Fibroblast of skin of abdomen (primary cell): ENCODE measurements at places on chromosomes 5 and 9.
A peak's percentile ranks its signal among the peaks of the same experiment; 100 is the strongest.

GRCh38 chr9:36035006-36035405 is 1.7 kb upstream of the RECK start:
- peak; percentile 86 for DNase-seq

- no peak for DNase-seq
Measured at GRCh38 chr5:135833961-135834638, 363 bp upstream of the SLC25A48 start.

DNA sequence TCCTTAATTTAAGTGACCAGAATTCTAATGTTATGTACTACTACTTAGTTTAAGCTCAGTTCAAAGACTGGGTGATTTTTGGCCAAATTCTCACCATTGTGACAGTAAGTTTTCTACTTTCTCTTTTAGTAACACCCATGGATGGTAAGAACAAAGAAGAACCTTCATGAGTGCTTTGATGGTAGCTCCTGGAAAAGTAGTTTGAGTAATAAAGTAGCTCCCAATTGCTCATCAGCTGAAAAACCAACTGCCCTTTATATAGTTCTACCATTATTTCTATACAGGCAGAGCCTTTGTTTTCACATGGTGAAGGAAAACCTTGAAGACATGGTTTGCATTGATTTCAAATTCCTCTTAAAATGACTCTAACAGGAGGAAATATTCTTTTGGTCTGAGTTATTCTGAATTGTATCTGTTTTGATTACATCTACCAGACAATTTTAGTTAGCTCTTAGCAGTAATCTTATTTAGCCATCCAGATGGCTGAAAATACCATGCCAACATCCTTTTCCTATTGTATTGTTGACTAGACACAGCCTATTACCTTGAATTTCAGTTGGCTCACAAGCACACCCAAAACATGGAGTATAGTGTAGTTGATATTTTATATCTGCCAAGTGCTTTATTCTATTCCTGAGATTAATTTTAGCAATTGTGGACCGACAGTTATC is 23.7 kb upstream of the STARD4 start:
- no peak for DNase-seq

GRCh38 chr5:81750308-81751008 is 439 bp downstream of the SSBP2 start:
- no peak for DNase-seq

- DNase-seq, result no peak
Measured at GRCh38 chr5:146337264-146337904, 1.3 kb upstream of the POU4F3 start.

- no peak for DNase-seq
Measured at GRCh38 chr9:134701581-134702259, 60.1 kb downstream of the COL5A1 start.

DNA sequence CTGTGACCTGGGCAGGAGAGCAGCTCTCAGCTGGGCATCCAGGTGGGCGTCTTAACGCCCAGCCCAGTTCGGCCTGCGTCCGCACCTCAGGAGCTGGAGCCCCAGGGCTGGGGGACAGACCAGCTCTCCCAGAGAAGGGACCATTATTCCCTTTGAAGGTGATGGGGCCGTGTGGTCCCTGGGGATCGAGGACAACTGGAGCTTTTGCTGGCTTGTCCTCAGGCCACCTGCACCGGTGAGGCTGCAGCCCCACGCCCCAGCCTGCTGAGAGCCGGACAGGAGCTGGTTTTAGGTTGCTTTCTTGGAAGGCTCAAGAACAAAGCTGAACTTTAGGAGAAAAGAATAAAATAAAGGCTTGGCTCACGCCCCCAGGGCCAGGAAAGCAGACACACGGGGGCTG is 40.9 kb downstream of the NACC2 start:
- DNase-seq, result no peak

GRCh38 chr5:79973511-79973910 is 17.6 kb downstream of the MTX3 start:
- DNase-seq, result no peak

- peak; percentile 13 for DNase-seq
Measured at GRCh38 chr5:5381310-5381913, 41.1 kb upstream of the ICE1 start.

DNA sequence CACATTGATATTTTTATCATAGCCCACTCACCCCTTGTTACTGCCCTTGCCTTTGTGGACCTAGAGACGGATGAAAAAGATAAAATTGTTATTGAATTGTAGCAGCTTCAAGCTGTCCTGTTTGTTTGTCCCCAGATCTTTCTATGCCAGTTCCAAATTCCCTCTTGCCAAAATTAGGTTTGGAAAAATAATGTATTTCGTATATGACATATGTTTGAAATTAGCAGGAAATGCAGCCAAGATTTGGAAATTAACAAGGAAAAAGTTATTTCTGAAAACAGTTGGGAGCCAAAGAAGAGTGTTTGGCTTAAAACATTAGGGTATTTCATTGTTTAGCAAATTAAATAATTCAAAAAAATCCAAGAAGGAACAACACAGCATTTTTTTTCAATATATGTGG is 33.5 kb downstream of the SPATA31D1 start:
- DNase-seq, result peak; percentile 6

GRCh38 chr9:105305856-105306255 is 61.4 kb downstream of the SLC44A1 start:
- no peak for DNase-seq

DNA sequence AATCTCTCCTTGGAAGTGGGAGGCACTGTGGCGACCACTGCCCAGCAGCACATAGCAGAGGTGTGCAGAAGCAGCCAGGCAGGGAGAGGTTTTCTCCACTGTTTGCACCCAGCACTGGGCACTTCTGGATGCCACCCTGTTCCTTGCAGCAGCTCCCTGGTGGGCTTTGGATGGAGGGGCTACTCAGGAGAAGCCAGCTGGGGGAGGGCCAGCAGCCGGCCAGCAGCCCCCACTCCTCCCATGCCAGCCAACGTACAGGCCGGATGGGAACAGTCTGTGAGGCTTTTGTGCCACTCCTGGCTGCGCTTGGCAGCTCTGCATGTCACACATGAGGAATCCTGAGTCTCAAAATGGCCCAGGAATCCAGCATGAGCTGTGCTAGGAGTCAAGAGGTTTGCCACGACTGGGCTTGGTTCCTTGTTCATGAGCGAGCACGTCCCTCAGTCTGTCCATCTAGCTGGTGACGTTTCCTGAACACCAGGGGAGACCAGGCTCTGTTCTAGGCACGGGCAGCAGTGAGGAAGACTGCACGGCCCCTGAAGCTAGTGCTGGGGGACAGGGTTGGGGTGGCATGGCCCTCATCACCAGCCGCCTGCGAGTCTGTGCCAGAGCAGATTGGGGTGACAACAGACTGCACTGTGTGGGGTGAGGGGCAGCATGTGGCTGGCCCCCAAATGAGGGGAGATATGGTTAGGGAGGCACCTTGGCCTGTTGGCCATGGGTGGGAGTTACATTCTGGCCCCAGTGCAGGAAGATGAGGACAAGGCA is 10.1 kb downstream of the PHF2 start:
- no peak for DNase-seq

GRCh38 chr9:96491079-96491879 is 41.3 kb downstream of the HABP4 start:
- DNase-seq, result no peak

DNA sequence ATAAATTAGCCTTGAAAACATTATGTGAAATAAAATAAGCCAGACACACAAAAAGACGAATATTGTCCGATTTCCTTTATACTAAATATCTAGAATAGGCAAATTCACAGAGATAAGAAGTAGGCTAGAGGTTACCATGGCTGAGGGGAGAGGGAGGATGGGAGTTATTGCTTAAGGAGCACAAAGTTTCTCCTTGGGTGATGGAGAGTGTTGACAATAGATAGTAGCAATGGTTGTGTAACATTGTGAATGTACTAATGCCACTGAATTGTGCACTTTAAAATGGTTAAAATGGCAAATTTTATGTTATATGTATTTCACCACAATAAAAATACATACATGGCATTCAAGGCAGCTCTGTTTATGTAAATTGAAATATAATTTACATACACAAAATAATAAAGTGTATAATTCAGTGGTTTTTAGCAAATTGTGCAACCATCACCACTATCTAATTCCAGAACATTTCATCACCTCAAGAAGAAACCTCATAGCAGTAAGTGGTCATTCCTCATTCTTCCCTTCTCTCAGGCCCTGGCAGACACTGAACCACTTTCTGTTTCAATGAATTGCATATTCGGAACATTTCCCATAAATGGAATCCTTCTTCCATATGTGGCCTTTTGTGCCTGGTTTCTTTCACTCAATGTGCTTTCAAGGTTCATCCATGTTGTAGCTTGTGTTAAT is 59.2 kb downstream of the NDST1 start:
- DNase-seq, result peak; percentile 91

- DNase-seq, result no peak
Measured at GRCh38 chr5:84597904-84598303, 213.2 kb upstream of the EDIL3 start.

DNA sequence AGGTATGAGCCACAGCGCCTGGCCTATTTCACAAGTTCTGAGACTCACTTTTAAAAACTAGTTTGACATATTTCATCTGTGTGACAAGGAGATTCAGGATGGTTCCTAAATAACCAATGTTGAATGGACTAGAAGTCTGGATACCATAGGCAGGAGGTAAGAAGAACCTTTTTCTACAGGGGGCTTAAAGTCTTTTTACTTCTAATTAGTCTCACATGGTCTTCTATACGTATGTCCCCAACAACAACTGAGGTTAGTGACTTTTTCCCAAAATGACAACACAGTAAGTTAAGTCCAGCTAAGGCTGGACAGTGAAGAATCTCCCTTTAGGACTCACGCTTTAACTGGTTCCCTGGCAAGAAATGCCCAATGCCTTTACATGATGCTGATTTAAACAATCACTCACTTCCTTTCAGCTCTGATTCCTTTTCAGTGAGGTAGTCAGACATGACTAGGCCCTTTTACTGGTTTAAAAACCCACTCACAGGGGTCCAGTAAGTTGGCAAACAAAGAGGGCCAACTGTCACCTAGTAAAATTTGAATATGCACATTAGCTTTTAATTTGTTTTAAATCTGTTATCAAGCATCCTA is 12.1 kb upstream of the HAUS6 start:
- DNase-seq, result no peak

DNA sequence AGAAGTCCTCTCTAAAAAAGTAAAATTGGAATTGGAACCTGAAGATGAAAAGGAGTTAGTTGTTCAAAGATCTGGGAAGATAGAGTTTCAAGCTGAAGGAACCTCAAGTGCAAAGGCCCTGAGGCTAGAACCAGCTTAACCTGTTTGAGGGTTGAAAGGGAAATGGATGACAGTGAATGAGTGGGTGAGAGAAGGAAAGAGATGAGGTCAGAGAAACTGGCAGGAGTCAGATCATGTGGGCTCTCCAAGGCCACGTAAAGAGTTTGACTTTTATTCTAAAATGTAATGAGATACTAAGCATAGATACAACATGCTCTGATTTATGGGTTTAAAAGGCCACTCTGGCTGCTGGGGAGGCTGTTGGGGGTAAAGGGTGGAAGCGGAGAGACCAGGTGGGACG is 2.5 kb upstream of the RAD23B start:
- DNase-seq, result no peak

GRCh38 chr9:6305954-6306563 is 22.1 kb upstream of the TPD52L3 start:
- peak; percentile 11 for DNase-seq

GRCh38 chr9:94086486-94087345 is 2.5 kb downstream of the PTPDC1 start:
- peak; percentile 81 for DNase-seq

DNA sequence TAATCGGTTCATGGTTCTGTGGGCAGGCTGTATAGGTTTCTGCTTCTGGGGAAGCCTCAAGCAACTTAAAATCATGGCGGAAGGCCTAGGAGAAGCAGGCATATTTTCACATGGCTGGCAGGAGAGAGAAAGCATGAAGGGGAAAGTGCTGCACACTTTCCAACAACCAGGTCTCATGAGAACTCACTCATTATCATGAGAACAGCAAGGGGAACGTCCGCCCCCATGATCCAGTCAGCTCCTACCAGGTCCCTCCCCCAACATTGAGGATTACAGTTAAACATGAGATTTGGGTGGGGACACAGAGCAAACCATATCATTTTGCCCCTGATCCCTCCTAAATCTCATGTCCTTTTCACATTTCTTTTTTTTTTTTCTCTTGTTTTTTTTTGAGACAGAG is 82.1 kb downstream of the EHMT1 start:
- no peak for DNase-seq

GRCh38 chr9:26870292-26870691 is 22.3 kb downstream of the CAAP1 start:
- peak; percentile 5 for DNase-seq

DNA sequence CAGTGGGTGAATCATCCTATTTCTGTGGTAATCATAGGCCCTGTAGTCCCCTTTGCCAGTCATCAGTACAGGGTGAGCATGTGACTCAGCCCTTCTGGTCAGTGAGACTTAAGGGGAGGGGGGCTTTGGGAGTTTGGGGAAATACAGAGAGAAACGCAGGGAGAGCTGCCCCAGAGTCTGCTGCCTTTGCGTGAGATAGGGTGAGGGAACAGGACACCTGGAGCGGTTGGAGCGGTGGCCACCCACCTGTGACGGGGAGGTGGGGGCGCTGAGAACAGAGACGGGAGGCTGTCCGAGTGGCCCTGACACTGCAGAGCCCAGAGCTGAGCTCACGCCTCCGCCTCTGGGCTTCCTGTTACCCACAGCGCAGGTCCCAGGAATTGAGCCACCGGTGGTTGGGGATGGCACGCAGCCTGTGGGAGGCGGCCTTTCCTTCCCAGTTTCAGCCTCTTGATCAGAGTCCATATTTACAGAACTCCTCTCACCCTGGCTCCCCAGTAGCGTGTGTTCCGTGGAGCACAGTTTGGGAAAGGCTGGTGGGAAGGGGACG is 92.0 kb upstream of the ERCC6L2 start:
- peak; percentile 57 for DNase-seq

DNA sequence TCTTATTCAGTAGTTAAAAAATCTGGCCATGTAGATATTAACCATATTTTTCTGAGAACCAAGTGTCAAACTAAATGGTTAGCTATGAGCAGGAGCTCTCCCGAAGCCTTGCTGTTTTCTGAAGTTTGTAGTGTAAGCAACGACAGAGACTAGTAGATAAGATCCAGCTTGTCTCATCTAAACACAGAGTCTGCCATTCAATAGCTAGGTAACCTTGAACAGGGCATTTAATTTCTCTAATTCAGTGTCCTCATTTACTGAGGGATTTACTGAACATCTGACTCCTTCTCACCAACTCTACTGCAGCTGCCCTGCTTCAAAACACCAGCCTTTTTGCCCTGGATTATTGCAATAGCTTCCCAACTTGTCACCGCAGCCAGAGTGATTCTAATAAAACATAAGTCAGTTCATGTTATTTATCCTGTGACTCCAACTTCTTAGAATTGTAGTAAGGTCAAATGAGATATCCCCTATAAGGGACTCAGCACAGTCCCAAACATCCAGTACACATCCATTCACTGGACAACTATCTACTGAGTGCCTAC is 337.0 kb downstream of the PLK2 start:
- DNase-seq, result no peak

GRCh38 chr9:30609713-30610112 is 1774.7 kb upstream of the ACO1 start:
- DNase-seq, result no peak

DNA sequence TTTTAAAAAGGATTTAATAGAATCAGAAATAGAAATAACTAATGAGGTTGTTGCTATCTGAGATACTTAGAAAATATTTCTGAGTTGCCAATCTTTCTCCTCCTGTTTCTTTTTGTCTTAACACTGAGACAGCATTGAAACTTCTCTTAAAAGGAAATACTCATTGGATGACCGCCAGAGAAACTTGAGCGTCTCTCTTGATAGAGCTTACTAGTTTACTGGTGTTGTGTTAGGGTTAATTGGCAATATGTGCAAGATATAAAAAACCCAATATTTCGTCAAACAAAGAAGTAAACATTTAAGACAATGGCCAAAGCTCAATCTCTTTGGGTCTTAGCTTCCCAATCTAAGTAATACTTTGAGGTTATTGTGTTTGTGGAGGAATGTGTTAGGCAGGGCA is 176.4 kb upstream of the CHD1 start:
- DNase-seq, result peak; percentile 17

GRCh38 chr5:135040034-135040332 is 6.0 kb upstream of the PITX1 start:
- no peak for DNase-seq
